ENCODE measurements at places on chromosomes 16 and 17.

- no peak for DNase-seq
Measured at GRCh38 chr17:73068322-73069153, 23.9 kb downstream of the SLC39A11 start.

GRCh38 chr17:57365420-57365819, 109.1 kb downstream of the MSI2 start:
- DNase-seq = no peak

GRCh38 chr16:88342491-88342890, 40.3 kb upstream of the ZNF469 start:
- DNase-seq = no peak

- DNase-seq = no peak
Measured at GRCh38 chr17:30074254-30074653, 42.4 kb upstream of the NSRP1 start.

GRCh38 chr16:12573730-12574383, 229.8 kb downstream of the CPPED1 start:
- DNase-seq = peak; percentile 16

- peak; percentile 5 for DNase-seq
Measured at GRCh38 chr16:74667255-74667700, 601 bp upstream of the RFWD3 start.

DNA sequence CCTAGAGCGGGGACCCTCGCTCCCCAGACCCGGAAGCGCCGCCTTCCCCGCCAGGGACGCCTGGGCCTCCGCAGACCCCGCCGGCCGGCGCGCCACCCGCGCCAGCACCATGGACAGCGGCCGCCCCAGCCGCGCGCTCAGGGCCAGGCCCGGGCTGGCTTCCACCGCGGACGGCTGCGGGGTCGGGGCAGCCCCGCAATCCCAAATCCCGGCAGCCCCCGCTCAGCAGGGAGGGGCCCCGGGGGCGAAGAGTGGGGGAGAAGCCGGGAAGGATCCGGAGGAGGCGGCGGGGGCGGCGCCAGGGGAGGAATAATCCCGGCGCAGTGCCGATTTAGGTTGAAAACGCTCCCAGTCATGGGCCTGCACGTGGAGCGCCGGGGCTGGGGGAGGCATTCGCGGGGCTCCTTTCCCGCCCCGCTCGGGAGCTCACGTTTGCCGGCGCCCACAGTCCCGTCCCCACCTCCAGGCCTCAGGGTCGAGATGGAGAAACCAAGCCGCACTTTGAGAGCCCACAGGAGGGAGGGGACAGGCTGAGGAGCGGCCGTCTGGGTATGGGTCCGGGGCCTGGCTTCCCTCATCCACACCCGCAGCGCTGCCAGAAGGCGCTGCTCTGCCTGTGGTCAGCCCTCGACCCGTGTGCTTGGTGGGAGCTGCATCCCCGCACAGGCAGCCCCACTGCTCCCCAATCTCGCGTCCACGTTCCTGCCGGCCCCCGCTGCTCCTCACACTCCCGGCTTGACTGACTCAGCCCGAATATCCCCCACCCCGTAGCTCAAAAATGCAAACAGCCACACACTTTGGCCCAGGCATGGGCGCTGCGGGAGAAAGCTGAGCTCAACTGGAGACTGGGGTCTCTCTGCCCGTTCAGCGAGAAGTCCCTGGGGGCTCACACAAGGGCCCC, 4.7 kb downstream of the FBXL16 start:
- peak; percentile 42 for DNase-seq

- DNase-seq = no peak
Measured at GRCh38 chr17:19770985-19771735, 23.1 kb upstream of the ALDH3A1 start.
